ENCODE measurements at places on chromosomes 6 and 20.

- no peak for DNase-seq
Observed at GRCh38 chr20:62710221-62710885, 1.7 kb downstream of the NTSR1 start.

- DNase-seq = no peak
Observed at GRCh38 chr20:31903627-31904386, 33.4 kb downstream of the TTLL9 start.

DNA sequence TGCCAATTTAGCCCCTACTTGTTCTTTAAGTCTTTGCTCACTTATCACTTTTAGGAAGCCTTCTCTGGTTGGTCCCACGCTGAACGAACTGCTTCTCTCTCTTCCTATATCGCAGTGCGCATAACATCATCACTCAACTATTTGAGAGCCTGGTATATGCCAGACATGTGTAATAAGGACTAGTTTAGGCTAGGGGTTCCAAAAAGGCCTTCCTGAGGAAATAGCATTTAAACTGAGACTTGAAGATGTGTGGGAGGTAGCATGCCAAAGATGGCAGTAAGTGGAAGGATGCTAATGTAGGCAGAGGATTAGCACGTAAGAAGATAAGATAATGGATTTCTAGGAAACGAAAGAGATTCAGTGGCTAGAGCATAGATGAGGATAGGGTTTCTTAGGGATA is 4.8 kb downstream of the CCDC28A start:
- no peak for DNase-seq

DNA sequence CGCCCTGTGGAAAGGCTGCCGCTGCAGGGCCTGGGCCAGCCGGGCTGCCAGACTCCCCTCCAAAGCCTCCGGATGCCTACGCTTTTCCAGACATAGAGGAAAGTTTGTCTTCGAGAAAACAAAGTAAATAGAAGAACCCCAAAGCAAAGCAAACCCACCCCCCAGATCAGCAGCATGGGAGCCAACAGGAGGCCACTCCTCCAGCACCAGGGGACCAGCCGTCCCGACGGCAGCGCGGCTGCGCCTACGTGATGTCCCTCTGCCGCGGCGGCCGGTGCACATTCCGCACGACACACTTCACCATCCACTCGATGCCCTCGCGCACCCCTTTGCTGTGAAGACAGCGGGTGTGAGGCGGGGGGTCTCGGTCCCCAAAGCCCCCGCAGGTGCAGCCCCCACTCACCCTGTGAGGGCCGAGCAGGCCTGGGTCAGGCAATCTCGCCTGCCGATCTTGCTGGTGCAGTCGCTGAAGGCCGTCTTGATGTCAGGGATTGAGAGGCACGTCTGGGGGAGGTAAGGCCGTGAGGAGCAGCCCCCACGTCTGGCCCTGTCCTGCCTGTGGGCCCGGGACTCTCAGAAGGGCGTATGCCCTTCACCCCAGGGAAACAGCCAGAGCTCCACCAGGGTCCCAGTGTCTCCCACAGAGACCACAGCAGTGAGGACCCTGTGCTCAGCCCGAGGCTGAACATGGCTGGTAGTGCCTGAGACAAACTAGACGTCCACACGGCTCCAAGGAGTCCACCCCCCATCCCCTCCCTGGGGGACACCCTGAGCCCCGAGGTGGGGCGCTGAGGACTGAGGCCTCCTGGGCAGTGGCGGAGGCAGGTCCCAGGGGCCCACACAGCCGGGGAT is 4.0 kb downstream of the TNFRSF6B start:
- no peak for DNase-seq

- no peak for DNase-seq
Observed at GRCh38 chr6:139256087-139256486, 35.7 kb downstream of the TXLNB start.

DNA sequence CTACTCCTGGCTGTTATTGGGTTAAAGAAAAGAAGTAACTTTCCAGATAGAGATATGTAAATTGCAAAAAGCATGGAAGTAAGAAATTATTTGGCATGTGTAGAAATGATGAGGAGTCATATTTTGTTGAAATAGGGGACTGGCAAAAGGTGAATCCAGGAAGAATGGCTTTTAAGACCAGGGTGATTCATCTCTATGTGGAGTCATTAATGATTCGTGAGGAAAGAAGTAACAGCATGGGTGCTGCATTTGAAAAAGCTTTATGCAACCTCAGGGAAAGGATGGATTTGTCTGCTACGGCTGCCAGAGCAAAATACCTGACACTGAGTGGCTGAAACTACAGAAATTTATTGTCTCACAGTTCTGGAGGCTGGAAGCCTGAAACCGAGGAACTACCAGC is 14.8 kb upstream of the SYNE1 start:
- DNase-seq = no peak

DNA sequence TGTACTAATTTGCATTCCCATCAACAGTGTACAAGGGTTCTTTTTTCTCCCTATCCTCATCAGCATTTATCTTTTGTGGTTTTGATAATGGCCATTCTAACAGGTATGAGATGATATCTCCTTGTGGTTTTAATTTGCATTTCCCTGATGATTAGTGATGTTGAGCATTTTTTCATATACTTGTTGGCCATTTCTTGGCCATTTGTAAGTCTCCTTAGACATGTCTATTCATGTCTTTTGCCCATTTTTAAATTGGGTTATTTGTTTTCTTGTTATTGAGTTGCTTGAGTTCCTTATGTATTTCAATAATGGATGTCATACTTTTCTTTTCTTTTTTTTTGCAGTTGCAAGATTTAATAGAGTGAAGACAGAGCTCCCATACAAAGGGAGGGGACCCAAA is 17.8 kb downstream of the FOXQ1 start:
- DNase-seq = no peak

DNA sequence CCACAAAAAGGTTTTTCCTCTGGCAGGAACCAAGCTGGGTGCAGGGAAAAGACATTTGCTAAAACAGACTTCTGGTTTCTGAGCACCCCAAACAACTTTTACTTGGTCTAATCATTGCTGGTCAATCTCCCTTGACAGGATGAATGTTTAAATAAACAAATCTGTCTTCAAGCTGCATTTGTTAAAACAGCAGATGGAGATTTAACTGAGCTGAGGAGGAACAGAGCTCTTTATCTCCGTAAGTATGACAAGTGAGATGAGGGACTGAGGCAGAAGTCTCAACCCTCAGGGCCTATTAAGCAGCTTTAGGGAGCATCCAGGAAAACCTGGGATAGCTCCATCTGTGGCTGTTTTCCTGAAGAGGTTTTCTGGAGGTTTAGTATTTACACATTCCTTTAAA is 40.6 kb downstream of the NINL start:
- DNase-seq = no peak

DNA sequence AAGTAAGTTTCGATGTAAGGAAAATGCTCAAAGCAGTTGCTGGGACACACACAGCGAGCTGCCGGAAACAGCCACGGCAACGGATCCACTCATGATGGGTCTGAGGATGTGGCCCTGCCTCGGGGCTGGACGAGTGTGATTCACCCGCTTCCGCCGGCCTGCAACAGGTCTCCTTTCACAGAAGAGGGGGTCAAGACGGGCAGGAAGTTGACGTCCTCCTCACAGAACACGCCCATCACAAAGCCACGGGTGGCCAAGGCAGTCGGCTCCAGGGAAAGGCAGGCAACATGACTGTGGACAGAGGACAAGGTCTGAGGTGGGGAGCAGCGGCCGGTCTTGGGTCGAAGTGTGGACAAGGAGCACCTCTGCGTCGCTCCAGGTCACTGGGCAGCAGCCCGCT is 29.9 kb upstream of the SMOC2 start:
- DNase-seq = no peak

DNA sequence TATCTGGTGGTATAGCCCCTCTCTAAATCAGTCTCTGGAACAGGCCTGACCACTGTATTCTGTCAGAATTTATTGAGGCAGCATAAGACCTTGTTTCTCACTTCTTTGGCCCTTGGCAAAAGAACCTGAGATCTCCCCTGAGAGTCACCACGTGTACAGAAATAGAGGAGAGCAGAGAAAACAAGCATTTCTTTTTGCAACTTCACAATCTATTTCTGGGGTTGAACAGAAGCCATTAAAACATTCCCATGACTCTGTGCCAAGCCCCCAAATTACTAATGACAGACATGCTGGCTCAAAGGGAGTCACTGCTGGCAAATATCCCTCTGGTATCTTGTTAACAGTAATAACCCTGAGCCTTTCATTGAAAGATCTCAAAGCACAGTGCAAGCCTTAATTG is 395.3 kb downstream of the MAFB start:
- DNase-seq = no peak

GRCh38 chr20:8470156-8470555 is 338.1 kb downstream of the PLCB1 start:
- DNase-seq = no peak

DNA sequence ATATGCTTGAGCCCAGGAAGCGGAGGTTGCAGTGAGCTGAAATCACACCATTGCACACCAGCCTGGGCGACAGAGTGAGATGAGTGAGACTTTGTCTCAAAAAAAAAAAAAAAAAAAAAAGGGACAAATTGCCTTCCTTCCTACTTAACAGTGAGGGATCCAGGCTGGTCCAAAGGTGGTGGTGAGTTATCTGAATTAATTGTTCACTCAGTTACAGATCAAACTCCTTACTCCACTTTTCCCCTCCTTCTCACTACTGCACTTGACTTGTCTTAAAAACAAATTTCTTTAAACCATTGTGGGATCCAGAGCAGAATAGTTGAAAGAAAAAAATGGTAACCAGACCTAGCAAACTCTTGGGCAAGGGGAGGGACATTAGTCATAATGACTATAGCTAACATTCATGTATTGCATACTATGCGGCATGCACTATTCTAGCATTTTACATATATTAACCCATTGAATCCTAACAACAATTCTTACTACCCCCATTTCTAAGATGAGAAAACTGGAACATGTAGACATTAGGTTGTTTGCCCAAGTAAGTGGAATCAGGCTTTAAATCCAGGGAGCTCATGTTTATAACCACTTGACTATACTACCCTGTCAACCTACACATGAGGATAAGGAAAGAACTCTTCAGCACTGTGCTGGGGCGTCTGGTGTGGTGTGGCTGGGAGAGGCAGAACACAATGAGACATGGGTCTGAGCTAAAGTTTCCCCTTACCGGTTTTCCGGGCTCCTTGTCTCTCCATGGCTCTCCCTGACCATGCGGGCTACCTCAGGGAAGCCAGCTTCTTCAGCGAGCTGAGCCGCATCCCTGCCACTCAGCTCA is 1.5 kb downstream of the GPANK1 start:
- no peak for DNase-seq

DNA sequence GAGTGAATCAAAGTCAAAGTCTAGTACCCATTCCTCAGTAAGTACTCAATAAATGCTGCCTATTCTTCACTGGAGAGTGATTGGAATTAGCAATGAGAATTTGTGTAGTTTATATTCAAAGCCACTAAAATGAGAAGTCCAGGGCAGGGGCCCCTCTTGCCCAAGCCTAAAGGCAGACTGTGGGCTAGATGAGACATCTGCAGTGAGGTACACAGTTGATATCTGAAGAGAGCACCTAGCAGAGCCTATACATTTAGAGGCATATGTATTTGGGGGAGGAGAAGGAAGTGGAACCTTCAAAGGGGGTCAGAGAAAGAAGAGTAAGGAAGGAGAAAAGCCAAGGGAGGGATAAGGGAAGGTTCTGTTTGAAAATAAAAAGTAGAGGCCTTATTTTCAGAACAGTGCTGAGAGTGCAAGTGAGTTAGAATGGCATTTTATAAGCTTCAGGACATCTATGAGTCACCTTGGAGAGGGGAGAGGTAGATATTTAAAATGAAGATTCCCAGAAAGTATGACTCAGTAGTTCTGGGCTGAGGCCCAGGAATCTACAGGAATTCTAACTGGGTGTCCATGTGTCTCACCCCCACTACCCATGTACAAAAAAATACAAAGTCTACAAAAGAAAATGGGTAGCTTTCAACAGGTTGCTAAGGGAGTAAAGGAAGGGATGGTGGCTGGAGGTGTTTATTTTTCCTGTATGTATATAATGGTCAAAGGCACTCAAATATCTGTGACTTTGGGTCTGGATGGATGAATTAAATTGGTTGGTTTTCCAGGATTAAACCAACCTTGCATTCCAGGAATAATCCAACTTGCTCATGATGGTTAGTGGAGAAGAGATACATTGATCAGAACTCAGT is 135.1 kb downstream of the ZFP64 start:
- no peak for DNase-seq

GRCh38 chr6:43393602-43394001 is 24.2 kb upstream of the ZNF318 start:
- no peak for DNase-seq

DNA sequence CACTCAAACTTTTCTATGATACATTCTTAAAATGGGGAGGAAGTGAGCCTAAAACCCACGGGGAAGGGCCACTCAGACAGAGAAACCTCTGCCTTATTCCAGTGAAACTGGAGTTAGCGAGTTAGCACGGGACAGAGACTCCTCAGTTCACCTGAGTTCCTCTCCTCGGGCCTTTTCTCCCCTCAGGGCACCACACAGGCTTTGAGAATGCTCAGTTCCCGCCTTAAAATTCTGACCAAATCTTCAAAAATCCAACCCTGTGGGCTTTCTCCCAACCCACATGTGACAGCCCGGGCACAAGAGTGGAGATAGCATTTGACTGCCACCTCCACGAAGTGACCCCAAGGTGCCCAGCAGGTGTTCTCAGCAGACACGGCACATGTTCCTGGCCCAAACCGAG is 204.3 kb downstream of the SMOC2 start:
- no peak for DNase-seq

DNA sequence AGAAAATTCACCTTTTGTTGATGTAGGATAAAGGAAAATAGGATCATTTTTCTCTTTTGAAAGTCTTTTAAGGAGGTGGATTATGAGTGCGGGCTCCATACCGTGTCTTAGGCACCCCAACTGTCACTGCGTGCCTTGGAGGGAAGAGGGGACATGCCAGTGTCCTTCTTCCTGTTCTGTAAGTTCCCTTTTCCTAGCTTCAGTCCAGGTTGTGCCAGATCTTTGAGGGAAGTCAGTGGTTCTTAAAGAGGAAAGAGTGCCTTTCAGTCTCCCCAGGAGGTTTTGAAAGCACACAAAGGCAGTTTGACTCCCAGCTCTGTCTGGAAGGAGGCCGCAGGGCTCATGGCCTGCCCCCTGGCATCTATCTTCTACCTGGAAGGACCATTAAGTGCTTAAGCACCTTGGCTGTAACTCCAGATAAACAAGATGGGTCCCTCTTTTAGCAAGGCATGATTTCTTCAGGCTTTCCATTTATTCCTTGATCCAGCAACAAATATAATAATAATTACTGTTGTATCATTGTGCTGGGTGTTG is 13.0 kb downstream of the EFCAB8 start:
- no peak for DNase-seq

GRCh38 chr20:58116505-58116904 is 111.9 kb downstream of the ANKRD60 start:
- no peak for DNase-seq

DNA sequence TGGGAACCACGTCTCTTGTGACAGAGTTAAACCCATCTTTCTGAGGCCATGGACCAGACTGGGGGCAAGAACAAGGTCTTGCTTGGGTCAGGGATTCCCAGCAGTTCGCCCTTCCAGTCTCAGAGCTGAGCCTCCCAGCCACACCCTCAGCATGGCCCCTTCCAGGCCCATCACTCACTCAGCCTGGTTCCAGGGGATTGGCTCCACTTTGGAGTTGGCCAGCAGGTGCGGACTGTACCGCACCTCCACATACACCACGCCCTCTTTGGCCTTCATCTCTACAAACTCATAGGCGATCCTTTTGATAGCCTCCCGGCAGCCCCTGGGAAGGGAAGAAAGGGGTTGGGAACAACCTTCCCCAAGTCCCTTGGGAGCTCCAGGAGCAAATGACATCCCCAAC is 25.2 kb downstream of the ADA start:
- no peak for DNase-seq

- no peak for DNase-seq
Observed at GRCh38 chr6:119173249-119174084, 95.0 kb upstream of the FAM184A start.

Measured in nucleus accumbens (tissue), 56 donors.